ENCODE measurements at places on chromosomes 2 and 18.

DNA sequence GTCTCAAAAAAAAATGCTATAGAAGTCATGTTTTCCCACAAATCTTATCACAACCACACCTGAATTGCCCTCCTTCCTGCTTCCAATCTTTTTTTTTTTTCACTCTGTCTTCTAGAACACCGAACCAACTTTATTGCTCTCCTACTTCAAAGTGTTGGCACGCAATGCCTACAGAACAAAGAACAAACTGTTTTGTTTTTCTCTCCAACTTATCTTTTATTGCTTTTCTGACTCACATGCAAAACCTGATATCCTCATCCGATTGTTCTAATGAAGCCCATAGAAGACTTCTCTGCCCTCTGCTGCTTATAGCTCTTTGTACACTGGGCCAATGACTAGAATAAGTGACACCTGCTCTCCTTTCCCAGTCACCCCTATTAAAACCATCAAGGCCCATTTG lies 602.8 kb downstream of the EPHA4 start:
- DNase-seq = no peak

DNA sequence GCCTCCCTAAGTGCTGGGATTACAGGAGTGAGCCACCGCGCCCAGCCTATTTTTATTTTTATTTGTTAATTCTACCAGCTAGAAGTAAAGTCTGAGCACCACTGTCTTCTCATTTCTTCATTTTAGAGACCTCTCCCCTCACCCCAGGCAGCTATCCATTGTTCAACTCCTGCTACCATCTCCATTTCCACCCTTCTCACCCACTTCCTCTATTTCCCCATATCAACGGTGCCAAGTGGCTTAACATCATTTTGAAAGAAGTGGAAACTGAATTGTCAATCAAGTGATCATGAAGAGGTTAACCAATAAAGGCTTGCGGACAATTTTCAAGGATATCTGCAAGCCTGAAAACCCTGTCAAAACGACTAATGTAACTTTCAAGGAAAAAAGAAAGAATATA lies 323.1 kb downstream of the NBAS start:
- no peak for DNase-seq

GRCh38 chr18:34729264-34729663 lies 19.2 kb downstream of the DTNA start:
- DNase-seq = no peak

DNA sequence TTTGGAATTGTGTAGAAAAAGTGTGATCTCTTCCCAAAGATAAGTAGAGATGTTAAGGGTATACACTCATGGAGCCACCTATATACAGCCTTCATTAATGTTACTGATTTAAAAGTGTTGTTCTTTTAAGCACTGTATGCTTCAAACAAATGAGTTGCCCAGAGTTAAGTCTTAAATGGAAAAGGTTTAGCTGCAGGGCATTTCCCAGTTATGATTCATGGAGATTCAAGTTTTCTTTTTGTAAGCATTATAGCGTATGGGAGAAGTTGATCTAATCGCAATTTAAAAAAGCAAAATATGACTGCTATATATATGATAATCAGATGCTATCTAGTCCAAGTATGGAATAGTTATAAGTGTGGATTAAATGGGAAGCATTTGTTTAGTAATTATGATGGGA lies 4.8 kb downstream of the PDK1 start:
- DNase-seq = no peak

DNA sequence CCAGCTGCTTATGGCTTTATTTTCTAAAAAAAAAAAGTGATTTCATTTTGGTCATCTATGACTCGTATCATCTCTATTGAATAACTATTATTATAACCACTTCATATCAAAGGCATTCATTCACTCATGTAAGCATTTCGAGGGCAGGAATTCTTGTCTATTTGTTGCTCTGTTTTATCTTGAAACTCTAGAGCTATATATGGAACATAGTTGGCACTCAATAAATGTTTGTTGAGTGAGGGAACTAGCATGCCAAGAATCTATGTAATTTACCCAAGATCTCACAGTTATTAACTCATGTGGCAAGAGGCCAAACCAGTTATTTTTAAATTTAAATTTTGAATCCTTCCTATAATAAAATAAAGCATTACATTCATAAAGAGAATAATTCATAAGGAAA lies 470.1 kb downstream of the TMX3 start:
- no peak for DNase-seq
